KBM-7 (cell line): ENCODE measurements at places on chromosomes 2 and 18.

GRCh38 chr2:120984046-120984445 lies 248.4 kb downstream of the GLI2 start:
- DNase-seq = no peak

DNA sequence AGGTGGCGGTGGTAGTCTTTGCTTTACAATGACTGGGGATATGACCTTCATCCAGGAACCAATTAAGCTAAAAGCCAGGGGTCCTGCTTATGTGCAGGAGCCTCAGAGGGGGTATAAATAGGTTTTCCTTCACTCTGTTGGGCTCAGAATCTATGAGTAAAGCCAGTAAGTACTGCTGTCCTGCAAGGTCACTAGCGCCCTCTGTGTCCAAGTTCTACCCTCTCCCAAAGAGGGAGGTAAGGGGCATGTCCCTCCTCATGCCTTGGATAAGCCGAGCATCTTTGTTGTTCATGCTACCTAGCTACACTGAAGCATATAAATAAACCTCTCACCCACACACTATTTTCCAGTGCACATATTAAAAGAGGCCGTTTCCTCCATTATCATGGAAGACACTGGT lies 79.4 kb downstream of the SPRED2 start:
- no peak for DNase-seq

DNA sequence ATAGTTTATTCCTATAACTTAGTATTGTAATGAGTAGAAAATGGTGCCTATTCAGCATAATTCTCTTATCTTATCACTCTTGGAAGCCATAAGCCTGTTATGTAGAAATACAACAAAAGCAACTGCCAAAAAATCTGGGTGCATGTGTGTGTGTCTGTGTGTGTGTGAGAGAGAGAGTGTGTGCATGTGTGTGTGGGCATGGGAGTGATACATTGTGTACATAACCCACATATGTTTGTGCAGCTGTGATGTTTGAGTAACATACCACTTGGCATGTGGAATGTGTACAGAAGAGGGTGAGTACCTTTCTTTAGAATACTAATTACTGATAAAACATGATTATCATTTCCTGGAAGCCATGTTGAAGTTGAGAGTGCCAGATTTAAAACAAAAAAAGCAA lies 642.3 kb upstream of the SYT4 start:
- DNase-seq = no peak

- DNase-seq = peak; percentile 71
Observed at GRCh38 chr2:48600204-48600813, 17.3 kb upstream of the GTF2A1L start.

- DNase-seq = peak; percentile 39
Observed at GRCh38 chr2:238139196-238140039, 950 bp downstream of the KLHL30 start.

GRCh38 chr2:210620456-210620855 lies 64.1 kb downstream of the CPS1 start:
- no peak for DNase-seq

- DNase-seq = no peak
Observed at GRCh38 chr2:171316220-171316619, 117.6 kb downstream of the METTL8 start.

DNA sequence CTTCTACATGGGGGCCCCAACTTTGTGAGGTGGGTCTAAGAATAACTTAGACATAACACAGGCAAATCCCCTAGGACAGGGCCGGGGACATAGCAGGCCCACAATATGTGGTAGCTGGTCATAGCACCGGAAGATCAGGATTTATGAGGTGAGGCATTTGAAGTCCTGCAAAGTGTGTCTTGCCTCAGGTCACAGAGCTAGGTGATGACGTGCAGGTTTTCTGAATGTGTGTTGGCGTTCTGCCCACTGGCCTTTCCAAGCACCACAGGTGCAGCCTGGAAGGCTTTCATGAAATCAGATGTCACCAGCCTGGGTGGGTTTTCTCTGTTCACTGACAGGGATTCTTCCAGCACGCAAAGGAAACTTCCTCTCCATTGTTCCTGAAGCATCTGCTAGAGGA lies 119.1 kb downstream of the LRATD1 start:
- DNase-seq = no peak

- DNase-seq = no peak
Observed at GRCh38 chr2:151919786-151920185, 91.6 kb upstream of the ARL5A start.

DNA sequence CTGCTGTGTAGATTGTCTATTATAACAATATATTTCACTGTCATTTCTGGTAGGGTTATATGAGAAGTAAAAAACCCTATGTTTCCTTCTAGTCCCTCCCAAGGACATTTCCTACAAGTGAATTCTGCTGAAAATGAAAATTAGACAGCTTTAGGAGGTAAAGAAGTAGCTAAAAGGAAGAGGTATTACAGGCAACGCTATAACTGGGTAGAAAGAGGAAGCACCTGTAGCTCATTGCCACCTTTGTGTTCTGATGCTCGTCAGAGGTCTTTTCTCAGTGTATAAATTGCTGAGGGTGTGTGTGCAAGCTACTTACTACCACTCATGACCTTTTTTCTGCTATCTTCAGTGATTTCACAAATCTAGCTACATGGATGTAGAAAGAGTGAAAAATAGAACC lies 1.4 kb downstream of the DNAJC10 start:
- peak; percentile 38 for DNase-seq

DNA sequence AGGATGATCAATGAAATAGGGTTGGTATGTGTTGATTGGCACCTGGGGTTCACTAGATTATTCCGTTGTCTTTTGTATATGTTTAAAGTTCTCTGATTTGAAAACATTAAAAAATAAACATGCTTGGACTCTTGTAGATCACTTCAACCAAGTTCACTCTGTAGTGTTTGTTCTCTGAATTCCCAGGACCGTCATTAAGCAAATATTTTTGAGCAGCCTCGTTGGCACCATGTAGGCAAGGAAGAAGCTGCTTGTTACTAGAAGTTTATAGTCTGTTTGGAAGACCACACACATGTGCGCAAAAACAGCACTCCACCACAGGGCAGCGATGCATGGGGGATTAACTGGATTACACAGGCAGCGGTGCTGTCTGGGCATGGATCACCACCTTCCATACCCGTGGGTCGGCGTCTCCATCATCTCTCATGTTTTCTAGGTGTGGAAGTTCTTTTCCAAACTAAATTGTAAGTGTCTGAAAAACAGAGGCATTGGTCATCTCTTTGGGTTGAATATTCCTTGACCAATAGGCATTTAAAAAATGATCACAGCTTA lies 212.2 kb downstream of the FHOD3 start:
- DNase-seq = no peak

GRCh38 chr2:109450574-109451273 lies 163.0 kb downstream of the SEPTIN10 start:
- DNase-seq = no peak

- no peak for DNase-seq
Observed at GRCh38 chr2:80078290-80079036, 226.1 kb downstream of the LRRTM1 start.

DNA sequence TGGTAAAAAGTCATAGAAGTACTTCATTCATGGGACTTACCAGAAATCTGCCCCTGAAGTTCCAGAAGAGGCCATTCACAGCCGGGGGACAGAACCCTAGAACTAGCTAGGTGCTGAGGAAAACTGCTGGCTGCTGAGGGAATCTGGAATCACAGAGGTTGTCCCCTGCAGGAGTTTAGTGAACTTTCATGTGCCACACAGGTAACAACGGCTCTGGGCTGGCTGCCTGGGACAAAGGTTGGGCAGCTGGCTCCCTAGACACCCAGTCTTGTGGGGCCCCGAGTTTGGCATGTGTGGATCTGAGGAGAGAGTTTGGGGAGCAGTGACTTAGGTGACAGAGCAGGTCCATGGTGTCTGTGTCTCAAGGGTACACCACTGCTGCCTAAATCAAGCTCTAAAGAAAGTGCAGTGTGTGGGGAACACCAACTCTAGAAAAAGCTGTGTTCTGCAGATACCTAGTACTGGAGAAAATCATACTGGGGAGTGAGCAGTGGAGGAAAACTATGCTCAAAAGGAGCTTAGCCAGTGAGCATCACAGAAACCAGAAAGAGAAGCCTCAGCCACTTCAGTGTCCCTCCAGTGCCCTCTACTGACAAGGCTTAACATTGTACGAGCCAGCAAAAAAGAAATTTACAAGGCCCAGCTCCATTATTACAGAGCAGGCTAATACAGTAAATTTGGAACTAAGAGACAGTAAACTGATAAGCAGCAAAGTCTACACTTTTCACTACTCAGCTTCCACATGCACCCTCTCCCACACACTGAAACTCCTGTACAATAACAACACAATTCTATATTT lies 15.2 kb downstream of the GALNT3 start:
- DNase-seq = peak; percentile 41

DNA sequence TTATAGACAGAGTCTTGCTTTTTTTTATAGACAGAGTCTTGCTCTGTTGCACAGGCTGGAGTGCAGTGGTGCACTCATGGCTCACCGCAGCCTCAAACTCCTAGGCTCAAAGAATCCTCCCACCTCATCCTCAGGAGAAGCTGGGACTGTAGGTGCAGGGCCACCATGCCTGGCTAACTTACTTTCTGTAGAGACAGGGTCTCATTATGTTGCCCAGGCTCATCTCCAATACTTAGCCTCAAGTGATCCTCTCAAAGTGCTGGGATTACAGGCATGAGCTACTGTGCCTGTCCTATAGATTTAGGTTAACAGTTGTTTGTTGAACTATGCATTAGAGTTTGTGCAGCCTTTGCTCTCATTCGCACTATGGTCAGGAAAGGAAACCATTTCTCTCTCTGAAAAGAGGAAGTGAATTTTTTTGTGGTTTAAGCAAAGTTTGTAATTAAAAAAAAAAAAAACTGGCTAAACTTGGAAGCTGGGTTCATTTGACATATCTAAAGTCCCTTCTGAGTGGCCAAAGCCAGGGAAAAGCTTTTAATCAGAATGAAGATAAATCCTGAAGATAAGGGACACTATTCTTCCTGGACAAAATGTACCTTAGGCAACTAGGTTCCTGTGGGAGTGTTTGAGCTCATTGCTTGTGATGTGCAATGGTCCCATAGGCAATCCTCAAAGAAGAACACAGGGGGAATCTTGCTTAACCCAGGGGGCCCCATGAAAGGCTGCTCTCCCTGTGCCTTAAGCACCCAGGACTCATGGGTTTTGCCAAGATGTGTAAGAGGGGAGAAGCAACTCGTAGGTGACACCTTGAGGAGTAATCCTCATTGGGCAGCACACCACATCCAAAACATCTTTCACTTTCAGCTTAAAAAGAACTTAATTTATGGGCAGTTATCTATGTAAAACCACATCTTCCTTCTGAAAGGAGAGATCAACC lies 201.7 kb downstream of the MREG start:
- peak; percentile 89 for DNase-seq

- no peak for DNase-seq
Observed at GRCh38 chr2:95385570-95385984, 16.9 kb upstream of the FAHD2A start.

- DNase-seq = peak; percentile 38
Observed at GRCh38 chr2:26770986-26771586, 7.0 kb downstream of the SLC35F6 start.

- peak; percentile 24 for DNase-seq
Observed at GRCh38 chr2:36889795-36890194, 76.5 kb downstream of the STRN start.

- DNase-seq = no peak
Observed at GRCh38 chr2:65638443-65638842, 206.0 kb upstream of the SPRED2 start.

DNA sequence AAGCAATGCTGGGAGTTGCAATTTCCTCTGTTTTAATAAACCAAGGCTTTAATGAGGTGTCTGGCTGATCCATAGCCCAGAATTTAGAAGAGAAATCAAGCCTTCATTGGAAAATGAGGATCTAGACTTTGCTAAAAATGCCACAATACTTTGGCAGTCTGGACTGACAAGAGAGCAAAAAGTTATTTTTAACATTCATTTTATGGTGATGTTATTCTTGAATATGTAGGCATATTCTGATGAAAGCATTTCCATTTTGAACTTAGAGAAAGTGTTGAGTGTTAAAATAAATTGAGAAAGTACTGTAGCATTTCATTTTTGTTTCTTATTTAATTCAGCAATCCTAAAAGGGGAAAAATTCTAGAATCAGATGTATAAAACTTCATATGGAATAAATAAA lies 151.8 kb upstream of the HNMT start:
- DNase-seq = no peak

- DNase-seq = no peak
Observed at GRCh38 chr18:30527226-30527625, 515.3 kb downstream of the DSC3 start.

GRCh38 chr18:59610546-59611140 lies 86.6 kb downstream of the CCBE1 start:
- no peak for DNase-seq

GRCh38 chr2:194938066-194938465 lies 719.0 kb upstream of the SLC39A10 start:
- no peak for DNase-seq

GRCh38 chr2:1515073-1515430 lies 101.8 kb downstream of the TPO start:
- DNase-seq = no peak

GRCh38 chr2:43579275-43579981 lies 16.4 kb downstream of the THADA start:
- DNase-seq = no peak

- no peak for DNase-seq
Observed at GRCh38 chr2:230849633-230850357, 14.9 kb upstream of the ITM2C start.

GRCh38 chr2:44650796-44651195 lies 289.0 kb downstream of the CAMKMT start:
- no peak for DNase-seq

- peak; percentile 48 for DNase-seq
Observed at GRCh38 chr2:189982780-189983394, 79.6 kb downstream of the MSTN start.

DNA sequence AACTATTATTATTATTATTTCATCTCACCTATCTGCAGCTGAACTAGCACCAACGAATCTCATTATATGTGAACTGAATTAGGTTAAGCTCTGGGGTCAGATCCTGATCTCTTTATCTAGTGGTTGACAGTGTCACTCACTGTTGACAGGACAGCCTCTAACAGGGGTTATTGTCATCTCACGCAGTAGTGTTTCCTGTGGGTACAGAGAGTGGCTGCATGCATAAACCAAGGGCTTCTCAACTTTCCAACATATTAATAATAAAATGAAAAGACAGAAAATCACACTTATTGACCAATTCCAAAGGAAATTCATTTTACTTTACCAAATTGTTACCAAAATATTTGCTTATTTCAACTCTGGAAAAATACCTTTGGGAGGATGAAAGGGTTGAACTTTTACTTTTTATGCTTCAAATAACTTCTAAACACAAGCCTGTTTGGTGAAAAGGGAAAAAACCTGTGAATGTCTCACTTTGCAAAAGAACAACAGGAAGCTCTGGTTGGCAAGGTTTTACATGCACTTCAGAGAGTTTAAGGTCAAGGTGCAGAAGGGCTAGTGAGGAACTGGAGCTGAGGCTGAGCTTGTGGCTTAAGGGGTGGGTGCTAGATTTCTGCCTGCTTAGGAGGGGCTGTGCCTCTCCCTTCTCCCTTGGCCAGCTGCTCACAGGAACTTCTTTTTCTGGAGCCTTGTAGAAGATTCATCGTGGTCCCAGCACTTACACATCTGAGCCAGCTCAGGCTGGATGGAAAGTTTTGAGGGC lies 72.6 kb downstream of the CTAGE1 start:
- DNase-seq = no peak

- no peak for DNase-seq
Observed at GRCh38 chr2:26355038-26355995, 8.7 kb upstream of the ADGRF3 start.
